ENCODE measurements at places on chromosomes 5 and 9.
A peak's percentile ranks its signal among the peaks of the same experiment; 100 is the strongest.

GRCh38 chr9:95218773-95219172 lies 98.7 kb downstream of the FANCC start:
- DNase-seq = no peak

GRCh38 chr9:4983601-4984165 lies 1.4 kb upstream of the JAK2 start:
- DNase-seq = peak; percentile 15

- DNase-seq = no peak
These were observed 5.6 kb downstream of the SLC2A8 start for GRCh38 chr9:127402401-127403090.

DNA sequence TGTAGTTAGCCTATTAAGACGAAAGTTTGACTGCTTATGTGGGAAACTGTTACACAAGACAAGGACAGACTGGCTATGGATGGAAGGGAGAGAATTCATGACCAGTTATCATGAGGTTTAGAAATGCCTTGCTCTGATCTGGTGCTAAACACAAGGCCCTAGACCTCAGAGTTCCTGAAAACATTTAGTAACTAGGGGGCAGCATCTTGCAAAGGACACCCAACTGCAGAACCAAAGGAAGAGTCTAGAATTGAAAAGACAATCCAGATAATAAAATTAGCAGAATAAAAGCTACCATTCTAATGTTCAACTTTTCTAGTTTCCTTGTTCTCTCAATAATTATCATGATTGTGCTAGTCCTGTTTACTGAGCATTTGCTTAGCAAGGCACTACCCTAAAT lies 130.5 kb upstream of the GPR151 start:
- DNase-seq = no peak

DNA sequence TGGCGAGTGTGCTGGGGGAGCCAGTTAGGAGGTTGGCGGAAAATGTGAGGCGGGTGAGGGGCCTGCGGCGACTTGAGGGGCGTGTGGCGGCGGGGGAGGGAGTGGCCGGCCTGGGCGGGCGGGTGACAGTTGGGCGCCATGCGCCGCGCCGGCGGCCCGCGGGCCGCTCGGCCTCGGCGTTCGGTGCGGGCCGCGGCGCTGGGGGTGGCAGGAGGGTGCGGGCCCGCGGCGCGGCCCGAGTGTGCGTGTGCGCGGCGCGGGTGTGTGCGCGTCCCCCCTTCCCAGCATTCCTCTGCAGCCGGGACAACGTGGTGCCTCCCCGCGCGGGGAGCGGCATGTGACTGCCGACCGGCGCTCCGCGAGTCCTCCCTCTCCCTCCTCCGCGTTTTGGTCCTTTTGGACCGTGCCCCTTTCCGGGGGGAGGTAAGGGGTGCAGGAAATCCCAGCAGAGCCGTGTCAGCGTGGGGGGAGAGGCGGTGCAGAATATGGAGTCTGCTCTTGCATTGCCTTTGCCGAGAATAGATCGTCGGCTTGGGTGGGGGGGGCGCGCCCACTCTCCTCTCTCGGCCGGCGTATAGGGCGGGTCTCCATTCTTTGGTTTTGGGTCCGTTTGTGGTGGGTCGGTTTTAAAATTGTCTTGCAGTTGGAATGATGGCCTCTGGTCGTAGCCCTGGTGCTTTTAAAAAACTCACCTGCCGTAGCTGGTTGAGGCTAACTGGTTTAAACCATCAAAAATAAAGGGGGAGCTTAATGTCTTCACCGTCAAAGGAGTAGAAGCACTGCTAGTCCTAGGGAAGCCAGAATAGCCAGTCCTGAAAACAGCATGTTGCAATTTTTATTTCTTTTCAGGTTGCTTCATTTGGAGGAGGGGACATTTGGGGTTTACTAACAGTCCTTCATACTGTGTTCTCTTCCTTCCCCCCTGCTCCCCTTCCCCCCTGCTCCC lies 2.0 kb downstream of the LARP1 start:
- DNase-seq = peak; percentile 53

DNA sequence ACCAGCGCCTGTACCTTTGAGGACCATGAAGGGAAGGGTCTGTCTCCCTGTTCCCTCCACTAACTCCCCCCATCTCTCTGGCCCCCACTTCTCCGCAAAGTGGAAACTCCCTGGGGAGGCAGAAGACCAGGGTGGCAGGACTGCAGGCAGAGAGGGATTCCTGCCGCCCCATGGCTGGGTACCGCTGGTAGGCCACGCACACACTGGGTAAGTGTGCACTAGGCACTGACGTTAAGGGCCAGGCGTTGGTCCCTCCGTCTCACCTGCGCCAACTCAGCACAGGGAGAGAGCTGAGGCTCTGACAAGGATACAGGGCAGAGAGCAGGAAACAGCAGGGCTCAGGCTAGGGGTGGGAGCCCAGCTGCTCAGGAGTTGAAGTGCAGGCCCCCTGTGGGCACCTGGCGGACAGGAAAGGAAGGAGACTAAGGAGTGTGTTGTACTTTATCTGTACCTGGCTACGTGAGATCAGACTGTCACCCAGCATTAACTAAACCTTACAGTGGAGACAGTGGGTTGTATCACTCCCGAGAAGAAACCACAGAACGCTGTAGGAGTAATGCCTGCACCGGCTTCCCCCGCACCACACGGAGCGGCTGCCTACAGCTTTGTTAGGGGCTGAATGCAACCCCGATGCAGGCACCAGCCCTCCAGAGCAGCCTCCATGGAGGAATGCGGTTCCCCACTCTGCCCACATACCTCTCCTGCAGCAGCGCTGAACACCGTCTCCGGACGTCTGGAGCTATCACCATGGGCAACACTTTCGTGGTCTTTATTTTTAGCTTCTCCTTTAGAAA lies 34.2 kb upstream of the CLPTM1L start:
- DNase-seq = no peak

DNA sequence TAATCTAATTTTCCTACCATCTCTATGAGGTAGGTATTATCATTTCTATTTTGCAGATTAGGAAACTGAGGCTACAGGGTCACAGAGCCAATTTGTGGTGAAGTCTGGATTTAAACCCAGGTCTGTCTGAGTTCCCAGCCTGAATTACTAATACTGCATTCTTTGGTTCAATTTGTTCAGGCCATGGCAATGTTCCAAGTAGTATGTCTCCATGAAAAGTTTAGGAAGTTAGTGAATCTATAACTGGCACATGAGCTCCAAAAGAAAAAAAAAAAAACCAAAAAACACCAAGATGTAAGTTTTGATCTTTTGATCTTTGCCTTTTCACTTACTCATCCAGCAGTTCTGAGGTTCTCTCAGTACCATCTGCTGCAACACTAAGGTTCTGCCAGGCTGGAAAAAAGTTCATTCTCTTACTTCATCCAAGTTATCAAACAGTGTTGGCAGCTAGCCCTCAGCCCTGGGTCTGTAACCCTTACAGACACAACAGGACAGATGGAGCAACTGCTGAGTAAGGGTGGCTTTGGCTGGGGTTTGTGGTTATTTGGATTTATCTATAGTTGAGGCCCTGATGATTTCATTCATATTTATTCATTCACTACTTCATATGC lies 4.4 kb upstream of the TMEM268 start:
- peak; percentile 68 for DNase-seq

DNA sequence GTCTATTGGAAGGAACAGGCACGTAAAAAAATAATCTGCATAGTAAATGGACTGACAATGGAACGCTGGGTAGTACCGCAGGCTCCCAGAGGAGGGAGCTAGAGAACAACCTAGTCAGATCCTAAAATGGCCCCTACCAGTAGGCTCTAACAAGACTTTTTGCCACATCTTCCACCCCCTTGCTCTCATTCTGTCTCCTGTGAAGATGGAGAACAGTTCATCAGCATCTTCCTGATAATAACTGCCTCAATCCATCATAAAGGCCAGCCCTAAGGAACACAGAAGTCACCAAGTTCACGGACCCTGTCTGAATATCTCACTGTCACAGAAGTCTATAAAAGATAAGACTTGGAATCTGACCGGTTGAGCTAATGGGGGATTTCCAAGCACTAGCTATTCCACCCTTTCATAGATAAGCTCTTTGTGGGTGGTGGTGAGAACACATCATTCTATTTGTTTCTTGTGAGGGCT lies 133.4 kb downstream of the SLC1A3 start:
- peak; percentile 67 for DNase-seq

GRCh38 chr5:40521108-40521785 lies 158.5 kb upstream of the PTGER4 start:
- no peak for DNase-seq

DNA sequence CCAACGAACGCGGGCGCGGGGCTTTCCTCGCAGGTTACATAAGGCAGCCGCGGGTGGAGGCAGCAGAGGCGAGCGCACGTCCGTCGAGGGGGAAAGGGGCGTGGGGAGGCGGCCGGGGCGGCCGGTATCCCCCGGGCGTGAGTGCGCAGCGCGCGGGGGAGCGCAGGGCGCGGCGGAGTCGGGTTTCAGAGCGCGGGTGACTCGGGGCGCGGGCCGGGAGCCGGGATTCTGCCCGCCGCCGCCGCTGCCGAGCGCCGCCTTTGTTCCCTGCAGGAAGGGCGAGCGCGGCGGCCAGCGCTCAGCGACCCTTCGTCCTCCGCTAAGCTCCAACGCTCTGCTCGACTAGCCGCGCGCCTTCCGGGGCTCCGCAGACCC lies at the start of gene COL15A1:
Gene COL15A1 (plus strand): TSS at position 226 of the 375 bp plus-strand sequence. CDS start 155 bp downstream, outside the sequence.
- peak; percentile 41 for DNase-seq

GRCh38 chr5:124661317-124662141 lies 84.9 kb downstream of the ZNF608 start:
- peak; percentile 90 for DNase-seq

DNA sequence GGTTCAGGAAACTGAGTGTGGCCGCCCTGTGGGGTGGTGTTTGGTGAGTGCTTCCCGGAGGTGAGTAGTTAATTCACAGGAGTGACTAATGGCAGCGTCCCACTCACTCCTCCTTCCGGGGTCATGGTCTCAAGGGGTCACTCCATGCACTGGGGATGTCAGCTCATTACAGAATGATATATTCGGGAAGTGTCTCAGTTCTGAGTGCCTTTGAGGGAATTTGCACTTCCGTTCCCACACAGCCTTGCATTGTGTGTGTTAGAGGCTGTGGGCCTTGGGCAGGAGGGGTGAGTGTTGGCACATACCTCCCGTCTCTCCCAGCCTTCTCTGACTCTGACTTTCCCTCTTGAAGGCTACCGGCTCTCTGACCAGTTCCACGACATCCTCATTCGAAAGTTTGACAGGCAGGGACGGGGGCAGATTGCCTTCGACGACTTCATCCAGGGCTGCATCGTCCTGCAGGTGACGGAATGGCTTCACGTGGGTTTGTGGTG lies 10.5 kb upstream of the AHRR start:
- DNase-seq = peak; percentile 24

DNA sequence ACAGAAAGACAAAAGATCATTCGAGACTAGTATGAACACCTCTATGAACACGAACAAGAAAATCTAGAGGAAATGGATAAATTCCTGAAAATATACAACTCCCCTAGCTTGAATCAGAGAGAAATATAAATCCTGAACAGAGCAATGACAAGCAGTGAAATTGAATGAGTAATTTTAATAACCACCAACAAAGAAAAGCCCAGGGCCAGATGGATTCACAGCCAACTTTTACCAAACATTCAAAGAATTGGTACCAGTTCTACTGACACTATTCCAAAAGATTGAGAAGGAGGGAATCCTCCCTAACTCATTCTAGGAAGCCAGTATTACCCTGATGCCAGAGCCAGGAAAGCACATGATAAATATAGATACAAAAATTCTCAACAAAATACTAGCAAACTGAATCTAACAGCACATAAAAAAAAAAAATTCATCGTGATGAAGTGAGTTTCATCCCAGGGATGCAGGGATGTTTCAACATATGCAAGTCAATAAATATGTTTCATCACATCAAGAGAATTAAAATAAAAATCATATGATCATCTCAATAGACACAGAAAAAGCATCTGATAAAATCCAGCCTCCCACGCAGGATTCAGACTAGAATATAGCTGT lies 25.2 kb upstream of the PTGER4 start:
- peak; percentile 42 for DNase-seq

- DNase-seq = peak; percentile 72
These were observed 76.8 kb downstream of the ZDHHC21 start for GRCh38 chr9:14616188-14616982.

- DNase-seq = no peak
These were observed 214.8 kb downstream of the MPDZ start for GRCh38 chr9:13064676-13065075.

GRCh38 chr9:26524267-26524666 lies 368.3 kb downstream of the CAAP1 start:
- DNase-seq = no peak

- peak; percentile 56 for DNase-seq
These were observed 53.9 kb downstream of the COL15A1 start for GRCh38 chr9:98997604-98998003.

GRCh38 chr5:179266291-179267070 lies 78.8 kb downstream of the ADAMTS2 start:
- peak; percentile 61 for DNase-seq

DNA sequence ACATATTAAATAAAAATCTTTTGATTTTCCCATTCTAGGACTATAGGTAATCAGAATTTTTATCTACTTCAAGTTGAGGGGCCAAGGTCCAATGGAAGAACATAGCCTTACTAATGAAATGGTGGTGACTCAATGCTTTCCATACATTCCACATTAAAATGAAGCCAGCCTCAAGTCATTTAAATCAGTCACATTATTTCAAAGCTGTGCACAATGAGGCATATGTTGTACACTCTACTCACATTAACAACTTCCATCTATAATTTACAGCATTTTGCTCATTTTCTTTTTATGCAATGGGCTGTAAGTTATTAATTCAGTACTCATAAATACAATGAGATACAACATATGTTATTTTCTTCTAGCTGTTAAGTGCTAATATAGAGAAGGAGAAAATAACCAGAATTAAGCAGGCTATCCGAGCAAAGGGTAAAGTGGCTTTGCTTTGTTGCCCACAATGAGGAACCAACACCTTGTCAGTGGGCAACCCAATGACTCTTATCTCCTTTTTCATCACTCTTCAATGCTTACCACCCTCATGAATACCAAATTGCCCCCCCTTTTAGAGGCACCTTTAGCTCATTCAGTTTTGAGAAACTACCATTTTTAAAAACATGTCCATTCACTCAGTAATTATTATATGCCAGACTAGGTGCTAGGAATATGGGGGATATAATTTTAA lies 52.4 kb downstream of the TTLL11 start:
- peak; percentile 26 for DNase-seq

DNA sequence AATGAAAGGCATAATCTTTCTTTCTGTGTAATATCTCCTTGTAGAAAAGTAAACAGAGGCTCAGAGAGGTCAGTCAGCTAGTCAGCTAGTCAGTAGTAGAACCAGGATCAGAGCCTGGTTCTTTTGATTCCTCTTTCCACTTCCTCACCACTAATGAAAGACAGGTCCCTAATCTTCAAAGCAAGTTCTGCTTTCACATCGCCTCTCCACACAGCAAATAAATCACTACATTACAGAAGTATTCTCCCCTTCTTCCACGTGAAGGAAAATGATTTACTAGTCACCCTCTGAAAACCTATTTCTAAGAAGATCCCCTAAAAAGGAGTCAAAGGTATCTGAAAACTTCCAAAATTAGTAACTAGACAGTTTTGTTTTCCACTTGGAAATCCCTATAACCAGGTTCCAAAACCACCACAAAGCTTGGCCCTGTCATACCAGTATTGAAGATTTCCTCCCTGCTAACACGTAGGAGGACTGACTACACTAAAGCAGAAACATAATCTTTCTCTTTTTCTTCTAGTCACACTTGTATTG lies 140.5 kb upstream of the TARS1 start:
- no peak for DNase-seq

- DNase-seq = no peak
These were observed 626.4 kb upstream of the SEMA6A start for GRCh38 chr5:117201001-117201400.

All from EH (cell line).